ENCODE measurements at places on chromosomes 16 and 17. TPM values are rescaled to one million over a fixed set of nuclear protein-coding genes. Genes with fewer than 3 reads are reported as not detected.

DNA sequence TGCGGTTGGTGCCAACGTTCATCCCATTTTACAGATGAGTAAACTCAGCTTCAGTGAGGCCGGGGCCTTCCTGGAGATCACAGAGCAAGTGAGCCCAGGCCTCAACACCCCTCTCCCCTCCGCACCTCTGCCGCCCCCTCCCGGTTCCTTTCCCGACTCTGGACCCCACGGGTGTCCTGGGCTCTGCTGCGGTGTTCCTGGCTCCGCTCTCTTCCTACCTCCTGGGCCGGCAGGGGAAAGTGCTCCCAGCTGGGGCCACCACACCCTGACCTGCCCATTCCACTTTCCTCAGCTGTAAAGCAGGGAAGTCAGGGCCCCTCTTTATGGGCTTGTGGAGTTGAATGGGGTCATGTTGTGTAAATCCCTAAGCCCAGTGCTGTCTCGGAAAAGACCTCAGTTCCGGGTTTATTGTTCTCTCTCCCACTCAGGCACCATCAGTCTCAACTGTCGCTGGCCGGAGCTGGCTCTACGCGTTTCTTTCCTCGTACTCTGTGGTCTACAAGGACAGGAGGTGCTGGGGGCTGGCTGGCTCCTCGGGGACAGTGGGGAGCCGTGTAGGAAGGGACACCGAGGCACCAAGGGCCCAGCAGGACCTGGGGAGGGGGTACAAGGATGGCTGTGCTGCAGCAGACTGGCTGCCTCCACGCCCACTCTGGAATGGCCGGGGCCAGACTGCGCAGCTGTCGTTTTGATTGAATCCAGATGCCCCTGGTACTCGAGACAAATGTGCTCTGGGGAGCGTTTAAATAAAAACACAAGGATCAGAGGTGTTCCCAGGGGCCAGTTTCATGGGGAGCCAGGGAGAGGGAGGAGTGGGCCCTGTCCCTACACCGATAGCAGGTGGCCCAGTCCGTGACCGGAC, 21.7 kb upstream of the ACSF3 start:
- no peaks in the 10 kb centered on the region for H3K36me3 ChIP-seq
- H3K4me1 ChIP-seq = peaks cover 4% of the 10 kb centered on the region
- peaks cover 14% of the 10 kb centered on the region for H3K27me3 ChIP-seq
- H3K4me3 ChIP-seq = no peak overlapping the region
- no peak for DNase-seq

DNA sequence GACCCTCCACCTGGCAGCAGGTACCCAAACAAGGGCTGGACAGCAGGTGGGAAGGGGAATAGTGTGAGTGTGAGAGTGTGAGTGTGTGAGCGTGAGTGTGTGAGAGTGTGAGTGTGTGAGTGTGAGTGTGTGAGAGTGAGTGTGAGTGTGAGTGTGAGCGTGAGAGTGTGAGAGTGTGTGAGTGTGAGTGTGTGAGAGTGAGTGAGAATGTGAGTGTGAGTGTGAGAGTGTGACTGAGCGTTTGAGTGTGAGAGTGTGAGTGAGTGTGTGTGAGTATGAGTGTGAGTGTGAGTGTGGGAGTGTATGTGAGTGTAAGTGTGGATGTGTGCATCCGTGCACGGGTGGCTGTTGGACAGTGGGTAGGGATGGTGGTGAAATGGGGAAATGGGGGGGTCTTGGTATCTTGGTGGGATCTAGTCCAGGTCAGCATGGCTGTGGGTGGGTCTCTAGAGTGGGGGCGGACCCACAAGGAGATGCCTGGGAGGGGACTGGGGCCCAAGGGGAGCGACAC, 408 bp downstream of the ADGRG1 start:
- peaks cover 66% of the 10 kb centered on the region for H3K4me1 ChIP-seq
- H3K27ac ChIP-seq = peak overlapping the region; percentile 97
- no peaks in the 10 kb centered on the region for H3K36me3 ChIP-seq
- H3K4me3 ChIP-seq = peak overlapping the region; percentile 83
- no peaks in the 10 kb centered on the region for H3K27me3 ChIP-seq

GRCh38 chr17:12128946-12129345, 108.3 kb downstream of the MAP2K4 start:
- DNase-seq = no peak
- no peak overlapping the region for H3K27ac ChIP-seq
- H3K27me3 ChIP-seq = no peaks in the 10 kb centered on the region
- H3K36me3 ChIP-seq = peaks cover 34% of the 10 kb centered on the region
- peaks cover 8% of the 10 kb centered on the region for H3K4me1 ChIP-seq

DNA sequence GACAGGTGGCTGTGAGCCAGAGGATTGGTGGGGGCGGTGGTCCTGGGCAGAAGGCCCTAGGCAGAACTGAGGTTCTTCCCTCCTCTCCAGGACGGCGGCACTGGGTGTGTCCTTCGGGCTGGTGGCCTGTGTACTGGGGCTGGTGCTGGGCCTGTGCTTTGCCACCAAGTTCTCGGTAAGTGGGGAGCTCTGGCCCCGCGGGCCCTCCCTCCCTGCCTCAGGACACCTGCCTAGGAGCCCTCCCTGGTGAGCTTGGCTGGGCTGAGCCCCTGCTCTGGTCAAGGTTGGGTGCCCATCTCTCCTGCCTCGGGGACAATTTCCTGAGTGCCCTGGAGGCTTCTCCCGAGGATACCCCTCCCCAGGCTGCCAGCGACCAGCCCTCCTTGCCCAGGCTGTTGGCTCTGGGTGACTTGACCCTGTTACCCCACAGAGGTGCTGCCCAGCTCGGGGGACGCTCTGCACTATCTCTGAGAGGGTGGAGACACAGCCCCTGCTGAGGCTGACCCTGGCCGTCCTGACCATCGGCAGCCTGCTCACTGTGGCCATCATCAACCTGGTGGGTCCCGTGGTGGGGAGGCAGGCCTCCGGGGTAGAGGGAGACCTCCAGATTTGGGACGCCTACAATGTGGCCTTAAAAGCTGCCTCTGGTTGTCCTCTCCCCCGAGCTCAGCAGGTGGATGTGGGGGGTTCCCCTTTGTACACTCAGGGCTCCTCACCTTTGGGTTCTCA, 42.0 kb downstream of the ADCY7 start:
- DNase-seq = peak; percentile 87
- no peak overlapping the region for H3K4me3 ChIP-seq

PRAC1 gene
- not detected for total RNA-seq
